CD14-positive monocyte (primary cell): ENCODE measurements at places on chromosomes 2 and 18.

- no peaks in the 10 kb centered on the region for H3K36me3 ChIP-seq
- peaks cover 11% of the 10 kb centered on the region for H3K4me1 ChIP-seq
- DNase-seq: no peak
- no peak overlapping the region for H3K4me3 ChIP-seq
Measured at GRCh38 chr2:152068226-152068625, 30.6 kb downstream of the CACNB4 start.

- H3K27ac ChIP-seq: no peak overlapping the region
- DNase-seq: no peak
- H3K4me3 ChIP-seq: no peak overlapping the region
- peaks cover 33% of the 10 kb centered on the region for H3K36me3 ChIP-seq
Measured at GRCh38 chr2:28755421-28755820, 3.8 kb downstream of the PPP1CB start.

- H3K4me1 ChIP-seq: peaks cover 26% of the 10 kb centered on the region
- H3K4me3 ChIP-seq: peak overlapping the region; percentile 98
- peak overlapping the region; percentile 93 for H3K27ac ChIP-seq
- peaks cover 25% of the 10 kb centered on the region for H3K36me3 ChIP-seq
- no peaks in the 10 kb centered on the region for H3K27me3 ChIP-seq
- peak; percentile 90 for DNase-seq
Measured at GRCh38 chr2:131104487-131105155, 515 bp upstream of the PLEKHB2 start.

- H3K27ac ChIP-seq: no peak overlapping the region
- no peaks in the 10 kb centered on the region for H3K36me3 ChIP-seq
- no peak overlapping the region for H3K4me3 ChIP-seq
- DNase-seq: no peak
Measured at GRCh38 chr2:162333968-162334367, 10.0 kb upstream of the GCA start.

GRCh38 chr2:196961889-196962288 is 35.4 kb upstream of the PGAP1 start:
- no peak overlapping the region for H3K27ac ChIP-seq
- no peak overlapping the region for H3K4me3 ChIP-seq
- H3K36me3 ChIP-seq: no peaks in the 10 kb centered on the region
- no peaks in the 10 kb centered on the region for H3K27me3 ChIP-seq
- no peak for DNase-seq

DNA sequence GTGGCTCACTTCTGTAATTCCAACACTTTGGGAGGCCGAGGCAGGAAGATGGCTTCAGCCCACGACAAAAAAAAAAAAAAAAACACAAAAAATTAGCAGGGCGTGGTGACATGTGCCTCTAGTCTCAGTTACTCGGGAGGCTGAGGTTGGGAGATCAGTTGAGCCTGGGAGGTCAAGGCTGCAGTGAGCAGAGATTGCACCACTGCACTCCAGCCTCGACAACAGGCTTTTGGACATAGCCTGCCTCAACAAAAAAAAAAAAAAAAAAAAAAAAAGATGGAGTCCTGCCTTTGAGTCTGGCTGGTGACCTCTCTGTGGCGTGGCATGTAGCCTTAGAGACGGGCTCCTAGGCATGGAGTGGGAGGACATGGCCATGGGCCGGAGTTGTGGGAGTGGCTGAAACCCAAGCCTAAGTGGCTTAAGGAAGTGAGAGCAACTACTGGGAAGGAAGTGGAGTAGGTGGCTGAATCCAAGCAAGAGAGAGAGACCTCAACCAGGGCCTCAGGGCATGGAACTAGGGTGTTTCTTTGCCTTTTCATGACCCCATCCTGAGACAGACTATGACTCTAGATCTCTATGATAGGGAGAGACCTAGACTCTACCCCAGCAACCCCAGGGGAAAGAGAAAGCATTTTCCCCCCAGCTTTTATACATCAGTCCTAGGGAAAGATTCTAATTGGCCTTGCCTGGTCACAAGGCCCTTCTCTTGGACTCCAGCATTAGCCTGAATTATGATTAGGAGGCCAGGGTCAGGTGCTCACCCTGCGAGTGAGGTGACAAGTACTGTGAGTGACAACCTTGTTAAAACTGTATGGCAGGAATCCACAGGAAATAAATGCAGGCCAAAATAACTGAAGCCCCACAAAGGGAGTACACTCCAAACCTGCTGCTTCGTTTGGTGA is 34.2 kb downstream of the NPAS2 start:
- no peak overlapping the region for H3K27ac ChIP-seq
- H3K4me1 ChIP-seq: no peaks in the 10 kb centered on the region
- no peaks in the 10 kb centered on the region for H3K36me3 ChIP-seq
- no peak overlapping the region for H3K4me3 ChIP-seq
- no peak for DNase-seq
- H3K27me3 ChIP-seq: no peaks in the 10 kb centered on the region

DNA sequence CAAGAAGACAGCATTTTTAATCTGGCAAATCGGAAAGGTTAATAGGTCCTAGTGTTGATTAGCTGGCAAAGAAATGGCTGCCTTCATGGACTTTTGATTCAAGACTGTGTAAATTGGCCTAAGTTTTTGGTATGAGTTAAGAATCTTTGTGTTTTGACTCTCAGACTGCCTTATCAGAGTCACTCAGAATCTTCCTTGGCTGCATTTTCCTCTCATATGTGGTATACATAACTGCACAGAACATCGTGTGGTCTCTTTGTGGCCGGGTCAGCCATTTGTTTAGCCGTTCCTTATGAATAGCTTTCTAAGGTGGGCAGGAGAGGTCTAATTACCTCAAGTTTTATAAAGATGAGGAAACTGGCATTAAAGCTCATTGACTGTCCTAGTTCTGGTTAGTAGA is 30.1 kb downstream of the CAB39 start:
- no peaks in the 10 kb centered on the region for H3K4me1 ChIP-seq
- peaks cover 72% of the 10 kb centered on the region for H3K36me3 ChIP-seq
- H3K27me3 ChIP-seq: no peaks in the 10 kb centered on the region
- no peak overlapping the region for H3K4me3 ChIP-seq

DNA sequence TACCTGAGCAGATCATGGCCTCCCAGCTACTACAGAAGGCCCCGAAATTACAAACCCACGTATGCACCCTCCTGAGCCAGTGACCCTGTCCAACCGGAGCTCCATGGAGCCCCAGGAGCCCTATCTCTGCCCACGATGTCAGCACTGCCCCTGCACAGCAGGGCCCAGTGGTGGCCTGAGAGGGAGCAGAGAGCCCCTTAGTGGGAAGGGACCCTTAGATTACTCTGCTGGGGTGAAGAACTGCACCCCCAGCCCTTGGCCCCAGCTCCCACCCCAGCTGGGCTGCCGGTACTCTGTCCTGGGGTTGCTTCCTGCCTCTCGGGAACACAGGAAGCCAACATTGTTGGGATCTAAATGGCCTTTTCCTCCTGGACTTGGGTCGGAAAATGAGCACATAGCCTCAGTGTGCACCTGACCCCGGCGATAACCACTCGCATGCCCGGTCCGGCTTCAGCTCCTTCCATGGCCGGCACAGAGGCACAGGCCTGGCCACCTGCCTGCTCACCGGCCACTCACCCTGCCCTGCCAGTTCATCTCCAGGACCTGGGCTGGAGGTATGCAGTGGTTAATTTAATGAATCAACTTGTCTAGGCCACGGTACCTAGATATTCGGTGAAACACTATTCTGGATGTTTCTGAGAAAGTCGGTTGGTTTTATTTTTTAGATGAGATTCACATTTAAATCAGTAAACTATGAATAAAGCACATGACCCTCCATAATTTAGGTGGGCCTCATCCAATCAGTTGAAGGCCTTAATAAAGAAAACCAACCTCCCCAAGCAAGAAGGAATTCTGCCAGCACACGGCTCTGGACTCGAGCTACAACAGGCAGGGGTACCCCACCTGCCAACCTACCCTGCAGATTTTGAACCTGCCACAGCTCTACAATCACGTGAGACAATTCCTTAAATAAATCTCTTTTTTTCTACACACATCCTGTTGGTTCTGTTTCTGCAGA is 19.2 kb downstream of the TNS1 start:
- H3K27ac ChIP-seq: no peak overlapping the region
- H3K36me3 ChIP-seq: no peaks in the 10 kb centered on the region
- H3K4me3 ChIP-seq: no peak overlapping the region
- no peak for DNase-seq
- H3K27me3 ChIP-seq: no peaks in the 10 kb centered on the region

- H3K27ac ChIP-seq: peak overlapping the region; percentile 79
- no peaks in the 10 kb centered on the region for H3K27me3 ChIP-seq
- peak; percentile 94 for DNase-seq
- peaks cover 8% of the 10 kb centered on the region for H3K36me3 ChIP-seq
- no peak overlapping the region for H3K4me3 ChIP-seq
- H3K4me1 ChIP-seq: peaks cover 71% of the 10 kb centered on the region
Measured at GRCh38 chr2:8534729-8535468, 147.0 kb upstream of the ID2 start.

- H3K27ac ChIP-seq: peak overlapping the region; percentile 3
- H3K36me3 ChIP-seq: no peaks in the 10 kb centered on the region
- no peaks in the 10 kb centered on the region for H3K27me3 ChIP-seq
- DNase-seq: peak; percentile 83
- peaks cover 66% of the 10 kb centered on the region for H3K4me1 ChIP-seq
Measured at GRCh38 chr2:40041422-40042382, 262.6 kb upstream of the THUMPD2 start.

- H3K4me1 ChIP-seq: no peaks in the 10 kb centered on the region
- H3K4me3 ChIP-seq: no peak overlapping the region
- H3K36me3 ChIP-seq: peaks cover 55% of the 10 kb centered on the region
- DNase-seq: no peak
Measured at GRCh38 chr2:58063641-58064040, 17.0 kb downstream of the VRK2 start.

DNA sequence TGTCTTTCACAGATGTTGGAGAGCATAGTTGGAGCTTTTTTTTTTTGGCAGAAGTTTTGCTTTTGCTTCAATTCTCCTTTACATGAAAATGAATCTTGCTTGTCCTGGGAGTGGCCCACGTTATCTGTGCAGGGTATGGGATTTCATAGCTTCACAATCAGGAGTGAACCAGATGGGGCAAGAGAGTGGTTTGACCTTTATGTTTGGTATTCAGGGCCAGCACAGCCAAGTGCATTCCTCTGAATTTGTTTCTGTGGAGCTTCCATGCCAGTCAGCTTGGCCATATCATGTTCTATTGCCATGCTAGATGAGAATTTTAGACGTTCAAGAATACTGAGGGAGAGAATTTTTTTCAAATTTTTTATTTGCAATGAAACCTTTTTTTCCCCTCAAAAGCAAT is 116.6 kb downstream of the PRPF40A start:
- H3K27me3 ChIP-seq: no peaks in the 10 kb centered on the region
- H3K27ac ChIP-seq: no peak overlapping the region
- H3K36me3 ChIP-seq: no peaks in the 10 kb centered on the region
- peaks cover 10% of the 10 kb centered on the region for H3K4me1 ChIP-seq
- H3K4me3 ChIP-seq: no peak overlapping the region

DNA sequence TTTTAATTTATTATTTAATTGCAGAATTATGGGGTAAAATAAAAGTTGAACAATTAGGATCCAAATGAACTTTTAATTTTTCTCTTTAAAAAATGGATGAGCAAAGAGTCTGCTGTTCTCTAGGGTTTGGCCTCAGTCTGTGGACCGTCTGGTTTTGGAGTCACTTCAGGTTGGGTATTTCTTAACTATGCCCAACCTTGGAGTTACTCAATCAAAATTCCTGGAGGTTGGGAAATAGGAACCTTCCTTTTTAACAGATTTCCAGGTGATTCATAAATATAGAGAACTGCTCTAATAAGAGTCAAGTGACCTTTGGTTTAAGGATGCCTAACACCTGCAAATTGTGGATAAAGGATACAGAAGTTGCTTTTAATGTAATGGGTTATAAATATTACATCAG is 241.5 kb upstream of the GCFC2 start:
- H3K4me1 ChIP-seq: no peaks in the 10 kb centered on the region
- DNase-seq: no peak

- no peak overlapping the region for H3K4me3 ChIP-seq
- DNase-seq: no peak
Measured at GRCh38 chr18:75016025-75016717, 192.8 kb downstream of the PTGR3 start.

GRCh38 chr2:105734762-105735538 is 9.8 kb upstream of the NCK2 start:
- H3K27me3 ChIP-seq: no peaks in the 10 kb centered on the region
- H3K4me3 ChIP-seq: no peak overlapping the region
- H3K27ac ChIP-seq: no peak overlapping the region
- no peak for DNase-seq
- no peaks in the 10 kb centered on the region for H3K36me3 ChIP-seq
- H3K4me1 ChIP-seq: peaks cover 3% of the 10 kb centered on the region

- no peak for DNase-seq
- no peaks in the 10 kb centered on the region for H3K4me1 ChIP-seq
- H3K27ac ChIP-seq: no peak overlapping the region
Measured at GRCh38 chr2:143051465-143051864, 77.8 kb upstream of the ARHGAP15 start.

DNA sequence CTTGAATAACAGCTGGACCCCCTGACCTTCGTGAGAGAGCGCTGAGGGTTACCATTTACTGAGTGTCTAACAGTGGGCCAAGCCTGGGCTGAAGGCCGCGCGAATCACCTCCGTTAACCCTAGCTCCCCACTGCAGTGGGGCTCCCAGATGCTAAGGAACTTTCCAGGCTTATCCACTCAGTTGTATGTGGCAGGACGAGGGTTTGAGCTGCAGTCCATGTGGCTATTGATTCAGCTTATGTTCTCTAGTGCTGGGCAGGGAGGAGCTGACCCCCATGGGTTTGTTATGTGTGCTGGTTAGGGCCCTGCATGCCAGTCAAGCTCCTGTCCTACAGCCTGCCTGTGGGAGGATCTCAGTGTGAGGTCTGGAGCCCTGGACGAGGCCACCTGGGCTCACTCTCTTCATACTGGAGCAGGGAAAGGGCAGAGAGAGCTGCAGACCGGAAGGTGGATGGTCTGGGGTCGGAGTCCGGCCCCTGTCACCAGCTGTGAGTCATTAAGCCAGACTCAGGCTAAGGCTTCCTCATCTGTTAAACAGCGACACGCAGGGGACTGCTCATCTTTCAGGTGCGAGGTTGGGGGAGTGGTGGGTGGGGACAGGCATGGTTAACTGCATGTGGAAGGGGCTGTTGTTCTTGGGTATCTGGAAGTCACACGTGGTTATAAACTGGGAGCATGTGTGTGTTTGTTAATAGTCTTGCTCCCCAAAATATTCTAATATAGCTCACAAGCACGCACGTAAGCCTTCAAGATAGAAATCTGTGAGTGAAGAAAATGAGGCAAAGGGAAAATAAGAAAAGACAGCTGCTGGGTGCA is 6.6 kb downstream of the PSD4 start:
- no peaks in the 10 kb centered on the region for H3K27me3 ChIP-seq
- H3K36me3 ChIP-seq: peaks cover 65% of the 10 kb centered on the region
- H3K4me1 ChIP-seq: peaks cover 96% of the 10 kb centered on the region
- H3K4me3 ChIP-seq: no peak overlapping the region
- DNase-seq: peak; percentile 47
- H3K27ac ChIP-seq: peak overlapping the region; percentile 83

GRCh38 chr2:181314551-181314950 is 142.6 kb upstream of the ITGA4 start:
- H3K4me1 ChIP-seq: peaks cover 44% of the 10 kb centered on the region
- no peak overlapping the region for H3K4me3 ChIP-seq
- no peaks in the 10 kb centered on the region for H3K27me3 ChIP-seq
- DNase-seq: no peak

- H3K36me3 ChIP-seq: no peaks in the 10 kb centered on the region
- no peak for DNase-seq
- no peak overlapping the region for H3K4me3 ChIP-seq
- H3K27ac ChIP-seq: no peak overlapping the region
- H3K27me3 ChIP-seq: no peaks in the 10 kb centered on the region
Measured at GRCh38 chr2:140257692-140258300, 1477.6 kb upstream of the NXPH2 start.

- no peaks in the 10 kb centered on the region for H3K36me3 ChIP-seq
- peaks cover 45% of the 10 kb centered on the region for H3K4me1 ChIP-seq
- DNase-seq: no peak
- no peaks in the 10 kb centered on the region for H3K27me3 ChIP-seq
- H3K27ac ChIP-seq: no peak overlapping the region
Measured at GRCh38 chr2:197276156-197276555, 34.4 kb downstream of the ANKRD44 start.
